ENCODE measurements at places on chromosomes 7 and 10.

GRCh38 chr7:148916186-148916585, 32.1 kb upstream of the EZH2 start:
- peak; percentile 85 for DNase-seq

GRCh38 chr10:28266449-28267224, 36.2 kb downstream of the MPP7 start:
- no peak for DNase-seq

DNA sequence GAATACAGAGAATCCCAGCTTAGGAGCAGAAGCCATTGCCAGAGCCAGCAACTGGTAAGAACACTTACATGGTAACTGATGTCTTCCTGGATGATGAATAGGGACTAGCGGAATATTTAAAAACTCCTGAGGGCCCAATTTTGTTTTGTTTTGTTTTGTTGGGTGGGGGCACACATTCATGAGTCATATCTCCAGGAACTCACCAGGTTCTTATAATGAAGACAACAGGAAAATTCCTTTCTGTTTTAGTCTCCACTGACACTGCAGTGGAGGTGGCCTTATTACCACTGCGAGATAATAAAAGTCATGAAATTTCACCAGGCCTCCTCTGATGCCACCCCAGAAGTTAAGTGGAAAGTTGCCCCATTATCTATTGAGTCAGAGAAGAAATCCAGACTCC, 6.6 kb upstream of the CUZD1 start:
- peak; percentile 57 for DNase-seq

- no peak for DNase-seq
Measured at GRCh38 chr10:18400906-18401245, 250.5 kb downstream of the NSUN6 start.

DNA sequence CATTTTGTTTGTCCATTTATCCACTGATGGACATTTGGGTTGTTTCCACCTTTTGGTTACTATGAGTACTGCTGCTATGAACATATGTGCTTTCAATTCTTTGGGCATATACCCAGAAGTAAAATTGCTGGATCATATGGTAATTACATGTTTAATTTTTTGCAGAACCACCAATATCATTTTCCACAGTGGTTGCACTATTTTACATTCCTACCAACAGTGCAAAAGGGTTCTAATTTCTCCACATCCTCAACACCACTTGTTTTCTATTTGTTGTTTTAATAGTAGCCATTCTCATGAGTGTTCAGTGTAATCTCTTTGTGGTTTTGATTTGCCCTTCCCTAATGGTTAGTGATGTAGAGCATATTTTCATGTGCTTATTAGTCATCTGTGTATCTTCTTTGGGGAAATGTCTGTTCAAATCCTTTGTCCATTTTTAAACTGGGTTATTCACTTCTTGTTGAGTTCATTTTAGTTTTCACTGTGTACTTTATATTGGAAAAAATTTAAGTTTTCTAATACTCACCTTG, 101.9 kb downstream of the HIBADH start:
- peak; percentile 86 for DNase-seq

DNA sequence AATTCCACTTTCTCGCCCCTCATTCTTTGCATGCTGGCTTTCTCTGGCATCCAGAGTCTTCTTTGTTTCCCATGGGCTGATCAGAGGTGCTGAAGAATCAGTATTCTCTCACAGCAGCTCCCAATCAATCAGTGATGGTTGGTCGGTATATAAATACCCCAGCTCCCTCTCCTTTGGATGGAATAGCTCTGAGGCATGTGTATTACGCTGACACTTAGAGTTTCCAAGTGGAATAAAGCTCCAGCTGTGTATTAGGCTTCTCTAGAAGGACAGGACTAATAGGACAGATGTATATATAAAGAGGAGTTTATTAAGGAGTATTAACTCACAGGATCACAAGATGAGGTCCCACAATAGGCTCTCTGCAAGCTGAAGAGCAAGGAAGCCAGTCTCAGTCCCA, 218.3 kb upstream of the GRB10 start:
- no peak for DNase-seq

DNA sequence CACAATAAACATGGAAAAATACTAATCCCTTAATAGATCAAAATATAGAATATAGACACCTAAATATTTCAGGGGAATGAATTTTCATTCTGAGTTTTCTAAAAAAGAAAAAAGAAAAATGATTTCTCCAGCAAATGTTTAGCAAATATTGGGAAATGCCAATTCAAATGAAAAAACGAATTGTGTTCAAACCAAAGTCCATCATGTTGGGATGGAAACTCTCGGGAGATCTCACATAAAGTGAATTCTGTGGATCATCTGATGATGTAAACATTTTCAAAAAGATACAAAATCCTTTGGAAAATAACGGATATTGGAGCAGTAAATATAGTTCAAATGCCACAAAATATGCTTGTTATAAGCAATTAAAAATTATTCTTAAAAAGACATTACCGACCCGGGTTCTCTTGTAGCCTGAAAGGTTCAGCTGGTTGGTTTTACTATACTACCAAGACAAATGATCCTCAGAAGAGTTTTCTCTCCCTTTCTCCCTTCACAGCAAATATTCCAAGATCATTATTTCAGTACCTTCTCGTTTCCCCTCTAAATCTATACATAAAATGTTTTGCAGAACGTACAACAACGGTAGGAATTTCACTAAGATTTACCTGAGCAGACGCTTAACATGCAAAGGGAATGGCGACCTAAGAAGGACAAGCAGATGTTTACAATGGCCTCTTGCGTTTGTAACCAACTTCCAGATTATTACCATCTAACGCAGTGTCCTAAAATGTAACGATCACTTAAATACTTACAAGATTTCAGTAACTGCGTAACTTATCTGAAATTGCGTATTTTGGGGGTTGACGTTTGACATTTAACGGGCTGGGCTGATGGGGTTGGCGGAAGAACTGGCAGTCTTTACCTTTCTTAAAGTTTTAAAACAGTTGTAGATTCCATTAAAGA, 2.5 kb downstream of the HOXA13 start:
- peak; percentile 35 for DNase-seq

- DNase-seq: no peak
Measured at GRCh38 chr10:74415146-74415839, 264.3 kb downstream of the ADK start.

- DNase-seq: peak; percentile 60
Measured at GRCh38 chr10:15719899-15720634, at the start of gene ITGA8. ITGA8 (minus strand) TSS chr10:15719922; CDS start chr10:15719771, 151 bp downstream.

GRCh38 chr7:142438235-142438922, 180.5 kb upstream of the PRSS58 start:
- peak; percentile 70 for DNase-seq

DNA sequence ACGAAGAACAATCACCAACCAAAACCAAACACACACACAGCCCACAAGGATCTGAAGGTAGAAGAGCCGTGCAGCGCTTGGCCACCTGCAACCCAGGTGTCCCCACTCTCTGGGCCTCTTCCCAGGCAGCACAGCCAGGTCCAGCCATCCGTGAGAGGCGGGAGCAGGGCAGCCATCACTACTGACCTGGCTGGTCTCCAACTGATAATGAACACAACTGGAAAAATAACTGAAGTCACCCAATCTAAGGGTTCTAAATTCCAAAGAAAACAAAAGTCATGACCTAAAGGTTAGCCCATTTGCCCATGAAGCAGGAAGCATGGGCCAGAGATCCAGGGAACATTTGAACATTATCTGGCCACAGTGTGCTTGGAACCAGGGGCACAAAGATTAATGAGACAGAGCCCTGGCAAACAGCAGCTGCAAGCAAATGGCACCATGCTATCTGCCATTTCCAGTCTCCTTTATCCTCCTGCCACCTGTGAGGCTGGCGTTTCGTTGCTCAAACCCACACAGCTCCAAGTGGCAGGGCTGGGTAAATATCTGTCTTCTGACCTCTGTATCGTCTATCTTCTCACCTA, 207.9 kb downstream of the TNS3 start:
- DNase-seq: no peak

GRCh38 chr10:111473361-111473760, 396.5 kb downstream of the ADRA2A start:
- no peak for DNase-seq

GRCh38 chr7:118079369-118079768, 104.6 kb upstream of the LSM8 start:
- DNase-seq: no peak

GRCh38 chr10:30902621-30903396, 128.9 kb downstream of the ZNF438 start:
- DNase-seq: no peak

DNA sequence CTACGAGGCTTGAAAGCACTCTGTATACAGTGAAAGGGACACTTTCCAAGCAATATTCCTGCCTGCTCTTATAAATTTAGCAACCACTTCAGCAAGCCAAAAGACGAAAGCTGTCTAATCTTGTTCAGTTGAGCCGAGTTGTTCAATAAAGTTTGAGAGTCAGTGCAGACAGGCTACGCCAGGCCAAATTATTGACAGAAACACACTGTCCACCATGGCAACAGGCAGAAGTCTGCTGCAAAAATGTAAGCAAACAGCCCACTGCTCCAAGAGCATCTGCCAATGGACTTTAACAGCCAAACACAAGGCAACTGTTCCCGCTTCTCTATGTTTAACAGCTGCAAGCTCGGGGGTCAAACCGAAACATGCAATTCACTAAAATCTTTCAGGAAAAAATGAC, 85.7 kb downstream of the GLI3 start:
- no peak for DNase-seq

DNA sequence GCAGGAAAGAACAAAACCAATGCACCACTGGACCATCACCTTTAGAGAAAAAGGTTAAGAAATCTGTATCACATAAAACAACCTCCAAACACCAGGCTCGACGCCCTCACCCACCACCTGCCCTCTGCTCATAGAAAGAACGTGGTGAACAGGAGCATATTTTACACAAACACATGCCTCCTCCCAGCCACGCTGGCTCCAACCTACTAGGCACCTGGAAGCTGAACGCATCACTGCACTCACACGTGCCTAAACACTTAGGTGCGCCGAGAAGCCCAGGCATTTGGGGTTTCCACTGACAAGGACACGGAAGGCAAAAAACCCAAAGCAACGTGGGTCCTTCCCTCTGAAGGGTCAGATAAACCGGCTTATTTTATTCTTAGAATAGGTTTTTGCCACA, 56.0 kb downstream of the PTPRN2 start:
- DNase-seq: no peak

- peak; percentile 99 for DNase-seq
Measured at GRCh38 chr10:30182191-30183054, 123.0 kb upstream of the JCAD start.

DNA sequence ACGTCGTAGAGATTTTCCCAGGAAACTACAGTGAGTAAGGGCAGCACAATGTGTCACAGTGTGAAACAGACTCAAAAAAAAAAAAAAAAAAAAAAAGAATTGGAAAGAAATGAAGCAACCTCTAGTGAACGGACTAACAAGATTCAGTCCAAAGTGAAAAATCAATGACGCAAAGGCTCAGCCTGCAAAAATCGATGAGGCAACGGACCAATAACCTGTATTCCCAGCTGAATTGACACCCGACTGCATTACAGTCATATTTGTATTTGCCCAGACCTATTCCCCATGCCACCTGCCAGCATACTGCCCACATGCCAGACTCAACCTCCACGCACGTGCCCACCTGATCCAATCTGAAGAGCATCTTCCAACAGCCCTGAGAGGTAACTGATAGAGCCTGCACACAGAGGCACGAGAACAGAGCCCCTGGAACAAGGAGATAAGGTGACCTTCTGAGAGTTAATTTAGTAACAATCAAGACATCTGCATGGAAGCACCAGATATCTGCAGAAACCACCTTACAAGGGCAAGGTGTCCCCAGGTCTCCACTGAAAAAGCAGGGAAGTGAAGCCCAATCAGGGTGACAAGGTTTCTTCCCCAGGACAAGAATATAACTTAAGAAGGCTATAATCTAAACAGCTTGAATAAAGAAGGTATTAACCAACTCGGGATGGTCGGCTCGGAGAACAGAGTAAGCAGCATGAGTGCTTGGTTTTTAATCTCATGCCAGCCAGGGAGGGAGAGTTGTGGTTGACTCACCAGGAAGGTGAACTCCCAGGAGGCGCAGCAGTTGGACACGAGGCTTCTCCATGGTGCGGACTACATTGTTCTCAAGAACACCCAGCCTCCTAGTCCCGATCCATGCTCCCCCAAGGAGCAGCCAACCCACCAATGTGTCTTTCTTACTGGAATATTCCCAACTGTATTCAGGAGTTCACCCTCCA, 48.5 kb downstream of the PLXNA4 start:
- no peak for DNase-seq

- no peak for DNase-seq
Measured at GRCh38 chr7:101586078-101586905, 42.8 kb downstream of the MYL10 start.

GRCh38 chr7:79284211-79284610, 169.3 kb downstream of the MAGI2 start:
- peak; percentile 63 for DNase-seq

GRCh38 chr10:78009662-78010061, 19.7 kb downstream of the POLR3A start:
- DNase-seq: no peak

- peak; percentile 97 for DNase-seq
Measured at GRCh38 chr7:32586291-32587221, 91.3 kb downstream of the AVL9 start.

DNA sequence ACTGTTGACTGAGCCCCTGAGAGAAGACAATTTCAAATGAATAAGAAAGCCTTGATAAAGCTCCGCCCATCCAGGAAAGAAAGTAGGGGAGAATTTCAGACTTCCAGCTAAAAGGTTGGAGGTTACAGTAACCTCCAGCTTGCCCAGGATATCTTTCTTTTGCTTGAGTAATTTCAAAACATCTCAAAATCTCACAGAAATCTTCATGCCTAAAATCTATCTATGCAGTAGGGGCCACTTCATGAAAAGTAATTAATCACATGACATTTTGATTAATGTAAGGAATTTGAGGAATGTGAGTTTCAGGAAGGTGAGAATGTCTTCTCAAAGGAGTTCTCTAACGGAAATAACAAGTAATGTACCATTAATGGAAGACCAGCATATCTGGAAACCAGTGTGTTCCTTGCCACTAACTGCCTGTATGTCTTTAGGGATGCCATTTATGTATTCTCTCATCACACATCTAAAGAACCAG, 24.2 kb downstream of the TRIL start:
- no peak for DNase-seq

GRCh38 chr7:90604383-90604782, 8.3 kb downstream of the CDK14 start:
- DNase-seq: no peak

DNA sequence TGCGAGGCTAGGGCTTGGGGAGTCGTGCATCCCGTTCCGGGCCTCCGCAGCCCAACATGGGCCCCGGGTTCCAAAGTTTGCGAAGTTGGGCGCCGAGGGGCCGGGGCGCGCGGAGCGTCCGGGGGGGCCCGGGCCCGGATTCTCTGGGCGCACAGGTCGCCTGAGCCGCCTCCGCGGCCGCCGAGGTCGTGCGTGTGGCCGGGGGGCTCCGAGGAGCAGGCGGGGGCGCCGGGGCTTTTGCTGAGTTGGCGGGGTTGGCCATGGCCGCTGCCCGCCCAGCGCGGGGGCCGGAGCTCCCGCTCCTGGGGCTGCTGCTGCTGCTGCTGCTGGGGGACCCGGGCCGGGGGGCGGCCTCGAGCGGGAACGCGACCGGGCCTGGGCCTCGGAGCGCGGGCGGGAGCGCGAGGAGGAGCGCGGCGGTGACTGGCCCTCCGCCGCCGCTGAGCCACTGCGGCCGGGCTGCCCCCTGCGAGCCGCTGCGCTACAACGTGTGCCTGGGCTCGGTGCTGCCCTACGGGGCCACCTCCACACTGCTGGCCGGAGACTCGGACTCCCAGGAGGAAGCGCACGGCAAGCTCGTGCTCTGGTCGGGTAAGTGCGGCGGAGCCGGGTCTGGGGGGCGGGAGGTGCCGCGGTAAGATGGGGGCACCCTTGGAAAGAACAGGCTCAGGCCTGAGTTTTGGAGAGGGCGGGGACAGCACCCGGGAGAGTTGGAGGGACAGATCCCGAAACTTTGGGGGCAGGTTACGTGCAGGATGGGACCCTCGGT, 643 bp downstream of the SMO start:
- peak; percentile 51 for DNase-seq

All from EH (cell line).